Activated naive CD4-positive, alpha-beta T cell (primary cell): ENCODE measurements at places on chromosomes 16 and 17.

DNA sequence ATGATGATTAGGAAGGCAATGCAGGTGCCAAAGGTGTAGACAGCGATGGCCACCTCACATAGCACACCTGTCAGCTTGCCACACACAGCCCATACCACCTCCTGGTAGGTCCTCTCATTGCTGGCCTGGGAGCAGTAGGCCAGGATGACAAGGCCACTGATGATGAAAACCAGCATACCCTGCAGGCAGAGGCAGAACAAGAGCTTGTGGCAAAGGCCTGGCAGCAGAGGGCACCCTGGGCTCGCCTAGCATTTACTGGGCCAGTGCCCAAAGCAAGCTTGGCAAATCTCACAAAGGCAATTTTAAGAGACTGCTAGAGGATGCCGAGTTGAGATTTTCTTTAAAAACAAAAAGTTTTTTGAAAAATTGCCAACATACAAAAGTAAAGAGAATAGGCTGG, 5.9 kb downstream of the SLC38A7 start:
- no peak for DNase-seq

- DNase-seq: no peak
These were observed 14.4 kb downstream of the CUEDC1 start for GRCh38 chr17:57940653-57941329.

DNA sequence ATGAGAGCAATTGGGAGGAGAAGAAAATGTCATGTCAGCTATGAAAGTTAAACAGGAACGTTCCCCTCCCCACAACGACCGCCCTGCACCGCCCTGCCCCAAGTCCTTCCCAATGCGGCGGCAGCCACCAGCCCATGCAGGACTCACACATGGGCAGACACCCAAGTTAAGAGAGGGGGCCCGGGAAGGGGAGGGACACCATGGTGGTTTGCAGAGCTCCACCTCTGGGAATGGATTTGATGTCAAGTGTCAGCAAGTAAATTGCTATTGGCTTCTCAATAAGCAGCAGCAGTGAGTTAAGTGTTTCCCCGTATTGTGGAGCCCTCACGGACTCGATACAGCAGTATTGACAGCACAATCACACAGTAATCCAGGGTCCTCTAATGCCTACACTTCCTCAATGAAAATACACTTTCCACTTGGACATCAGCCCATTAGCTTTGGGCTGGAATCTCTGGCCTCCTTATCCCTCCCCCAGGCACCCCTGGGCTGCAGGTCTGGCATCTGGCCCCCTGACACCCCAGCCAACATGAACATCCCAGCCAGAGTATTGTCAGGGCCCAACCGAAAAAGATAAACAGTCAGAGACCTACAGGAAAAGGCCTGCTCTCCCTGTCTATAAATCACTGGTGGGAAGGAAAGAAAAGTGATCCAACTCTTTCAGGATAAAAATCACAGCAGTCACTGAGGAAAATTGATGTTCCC, 22.6 kb downstream of the ZFHX3 start:
- DNase-seq: no peak

DNA sequence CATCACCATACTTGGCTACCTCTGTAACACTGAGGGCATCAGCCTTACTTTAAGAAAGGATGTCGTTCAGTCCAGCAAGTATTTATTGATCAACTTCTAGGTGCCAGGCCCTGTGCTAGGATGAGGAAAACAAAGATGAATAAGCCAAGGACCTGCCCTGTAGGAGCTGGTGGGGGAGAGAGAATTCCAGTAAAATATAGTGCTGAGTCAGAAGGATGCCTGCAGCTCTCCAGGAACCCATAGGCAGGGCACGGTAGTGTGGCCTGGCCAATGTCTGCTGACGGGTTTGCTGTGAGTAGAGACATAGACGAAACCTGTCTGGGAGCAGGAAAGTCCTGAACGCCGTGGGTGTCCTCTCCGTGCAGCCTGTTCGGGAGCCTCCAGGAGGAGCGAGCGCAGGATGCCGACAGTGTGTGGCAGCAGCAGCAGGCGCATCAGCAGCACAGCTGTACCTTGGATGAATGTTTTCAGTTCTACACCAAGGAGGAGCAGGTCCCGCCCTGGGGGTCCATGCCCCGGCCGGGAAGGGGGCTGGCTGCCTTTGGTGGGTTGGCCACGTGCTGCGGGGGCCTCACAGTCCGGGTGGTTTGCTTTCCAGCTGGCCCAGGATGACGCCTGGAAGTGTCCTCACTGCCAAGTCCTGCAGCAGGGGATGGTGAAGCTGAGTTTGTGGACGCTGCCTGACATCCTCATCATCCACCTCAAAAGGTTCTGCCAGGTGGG, 55.6 kb downstream of the USP43 start:
- DNase-seq: no peak

- no peak for DNase-seq
These were observed 5.1 kb downstream of the KRT17 start for GRCh38 chr17:41619036-41619926.
